NCI-H69 (cell line): ENCODE measurements at places on chromosomes 3 and 15.

DNA sequence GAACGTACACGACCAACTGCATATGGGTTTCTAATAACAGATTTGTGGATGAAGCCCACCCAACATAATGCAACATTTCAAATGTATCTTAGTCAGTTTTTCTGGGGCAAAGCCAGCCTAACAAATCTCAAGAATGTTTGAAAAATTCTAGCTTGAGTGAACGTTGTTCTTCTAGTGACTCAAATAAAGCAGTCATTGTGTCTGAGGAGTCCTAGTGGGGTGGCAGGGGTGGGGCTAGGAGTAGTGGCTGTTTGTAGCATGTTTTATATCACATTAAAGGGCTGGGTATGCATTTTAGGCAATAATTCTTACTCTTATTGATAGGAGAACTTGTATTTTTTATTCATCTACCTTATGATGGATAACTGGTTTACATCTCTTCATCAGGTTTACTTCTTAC, 6.0 kb downstream of the B3GNT5 start:
- DNase-seq = no peak

DNA sequence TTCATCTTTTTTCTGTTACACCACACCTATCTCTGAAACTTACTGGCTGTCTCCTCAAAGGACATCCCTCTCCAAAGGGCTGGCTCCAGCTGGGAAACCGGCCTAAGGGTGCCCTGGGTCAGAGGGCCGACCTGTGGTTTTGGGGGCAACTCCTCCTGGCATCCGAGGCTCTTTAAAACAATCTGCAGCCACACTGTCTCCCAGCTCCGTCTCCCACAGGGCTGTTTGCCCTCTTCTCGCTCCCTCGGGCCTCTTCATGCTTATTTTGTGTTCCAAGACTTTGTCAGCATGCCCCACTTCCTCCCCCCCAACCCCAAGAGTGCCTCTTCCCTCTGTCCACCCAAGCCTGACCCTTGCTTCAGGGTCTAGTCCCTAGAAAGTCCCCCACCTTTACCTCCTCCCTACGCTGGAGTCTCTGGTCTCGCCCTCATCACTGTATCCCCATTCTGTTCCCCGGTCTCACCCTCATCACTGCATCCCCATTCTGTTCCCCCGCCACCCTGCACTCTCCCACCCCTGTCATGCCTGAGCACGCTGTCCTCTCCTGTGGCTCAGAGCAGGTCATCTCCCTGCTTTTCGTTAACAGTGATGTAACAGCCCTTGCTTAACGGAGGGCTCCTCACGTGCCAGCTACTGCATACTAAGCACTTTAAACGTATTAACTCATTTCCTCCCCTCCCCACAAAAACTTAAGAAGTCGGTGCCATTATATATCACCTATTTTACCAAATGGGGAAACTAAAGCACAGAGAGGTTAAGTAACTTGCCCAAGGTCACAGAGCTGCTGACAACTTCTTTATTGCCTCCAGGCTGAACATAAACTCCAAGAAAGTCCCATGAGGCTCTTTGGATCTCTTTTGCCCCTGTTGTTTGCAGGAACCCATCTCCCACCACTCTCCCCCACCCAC, 1.1 kb upstream of the CSK start:
- no peak for DNase-seq

DNA sequence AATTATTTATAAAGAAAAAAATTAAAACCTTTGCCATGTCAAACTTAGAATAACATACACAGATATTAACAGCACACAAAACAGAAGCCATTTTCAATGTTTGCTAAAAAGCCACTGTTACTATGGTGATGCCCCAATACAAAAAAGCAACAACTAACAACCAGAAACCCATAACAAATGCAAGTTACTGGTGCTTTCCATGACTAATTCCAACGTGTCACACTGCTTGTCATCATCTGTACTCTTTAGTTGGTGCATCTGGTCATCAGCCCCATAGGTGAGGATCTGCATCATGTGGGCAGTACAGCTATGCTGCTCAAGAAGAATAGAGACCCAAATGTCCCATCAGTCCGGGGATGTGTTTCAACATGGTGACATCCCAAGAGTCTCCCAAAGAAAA, 52.8 kb downstream of the ATP8B4 start:
- DNase-seq = no peak

DNA sequence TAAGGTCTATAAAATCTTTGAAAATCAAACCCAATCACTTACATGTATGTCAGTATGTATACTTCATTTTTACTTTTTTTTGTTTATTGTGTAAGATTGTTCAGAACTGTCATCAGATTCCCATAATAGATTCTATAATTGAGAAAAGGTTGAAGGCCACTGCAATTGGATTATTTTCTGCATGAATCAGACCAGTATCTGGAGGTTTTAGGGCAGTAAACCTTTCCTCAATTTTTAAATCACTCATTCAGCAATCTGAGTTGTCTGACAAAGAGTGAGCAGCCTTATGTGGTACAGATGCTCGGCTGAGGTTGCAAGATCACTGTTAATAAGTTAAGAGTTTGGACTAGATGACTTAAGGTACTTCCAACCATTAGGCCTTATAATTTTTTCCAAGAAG, 96.0 kb downstream of the TP63 start:
- no peak for DNase-seq
